Smooth muscle cell of the umbilical artery (primary cell): ENCODE measurements at places on chromosomes 5 and 9. TPM values are rescaled to one million over a fixed set of nuclear protein-coding genes. Genes with fewer than 3 reads are reported as not detected.

The FST gene
- total RNA-seq = 12.9 and 16.6 TPM in 2 replicates

The FAM169A gene
- total RNA-seq = under 0.01 and 0.74 TPM in 2 replicates

The BHMT2 gene
- 0.59 and 1.2 TPM in 2 replicates for total RNA-seq

The GPRIN1 gene
- total RNA-seq = 1.8 and 7.3 TPM in 2 replicates

The CORO2A gene
- 0.30 and 0.37 TPM in 2 replicates for total RNA-seq
